Glomerular endothelial cell (primary cell): ENCODE measurements at places on chromosomes 2 and 18.

- peak; percentile 27 for DNase-seq
Observed at GRCh38 chr18:63969942-63970808, at the start of gene SERPINB8. Gene SERPINB8 (plus strand): TSS chr18:63970081. CDS start chr18:63978309, 8,228 bp downstream.

DNA sequence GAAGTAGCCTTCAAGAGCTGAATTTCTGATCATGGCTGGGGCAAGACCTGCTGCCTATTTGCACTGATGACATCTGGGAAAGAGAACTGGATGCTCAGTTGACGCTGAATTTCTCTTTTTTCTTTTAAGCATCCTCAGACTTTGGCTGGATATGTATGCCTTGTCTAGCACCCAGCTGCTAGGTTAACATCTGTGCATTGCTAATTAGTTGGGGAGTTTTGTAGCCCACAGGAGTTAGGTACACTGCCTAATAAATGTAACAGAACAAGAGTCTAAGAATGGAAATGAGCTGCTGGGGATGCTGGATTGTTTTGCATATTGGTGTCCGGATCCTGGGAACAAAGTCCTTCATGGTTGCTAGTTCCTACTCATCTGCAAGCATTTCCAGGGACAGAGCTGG, 40.9 kb upstream of the STPG4 start:
- no peak for DNase-seq

- no peak for DNase-seq
Observed at GRCh38 chr2:130341562-130342019, 1.1 kb upstream of the IMP4 start.

GRCh38 chr2:18430996-18431748, 129.3 kb downstream of the RDH14 start:
- DNase-seq, result no peak

DNA sequence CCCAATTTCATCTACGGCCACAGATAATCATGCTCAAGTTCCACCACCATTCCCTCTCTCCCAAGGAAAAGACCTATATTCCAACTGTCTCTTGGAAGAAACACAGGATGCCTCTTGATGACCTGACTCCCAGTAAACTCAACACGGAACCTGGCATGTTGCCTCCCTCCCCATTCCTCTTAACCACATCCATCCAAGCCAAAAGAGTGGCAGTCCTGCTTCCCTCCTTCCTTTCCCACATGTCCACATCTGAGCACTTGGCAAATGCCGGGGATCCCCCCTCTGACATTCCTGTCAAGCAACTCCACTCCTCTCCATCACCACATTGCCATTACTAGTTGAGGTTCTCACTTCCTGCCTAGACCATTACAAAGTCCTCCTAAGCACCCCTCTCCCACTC, 49.4 kb downstream of the PID1 start:
- DNase-seq, result no peak

GRCh38 chr18:25830787-25831186, 259.6 kb downstream of the SS18 start:
- no peak for DNase-seq

- DNase-seq, result no peak
Observed at GRCh38 chr2:191170773-191171172, 20.0 kb upstream of the STAT4 start.

- no peak for DNase-seq
Observed at GRCh38 chr2:95346738-95347671, 49.9 kb downstream of the KCNIP3 start.

GRCh38 chr2:239200646-239201530, 199.9 kb downstream of the HDAC4 start:
- no peak for DNase-seq

- no peak for DNase-seq
Observed at GRCh38 chr2:120476141-120476540, 130.2 kb downstream of the INHBB start.

DNA sequence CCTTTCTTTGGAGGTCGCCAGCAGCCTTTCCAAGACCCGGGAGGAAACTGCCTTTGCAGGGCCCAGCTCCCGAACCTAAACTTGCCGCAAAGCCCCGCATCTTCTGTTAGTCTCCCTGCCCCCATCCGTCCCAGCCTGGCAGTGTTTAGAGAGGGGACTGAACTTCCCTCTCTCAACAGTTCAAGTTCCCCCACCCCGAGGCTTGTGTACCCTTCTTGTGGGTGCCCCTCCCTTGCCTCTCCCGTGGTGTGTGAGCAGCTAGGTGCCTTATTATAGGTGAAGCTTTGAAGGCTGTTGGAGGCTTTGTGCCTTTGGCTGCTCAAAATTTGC, 1.4 kb downstream of the LBH start:
- no peak for DNase-seq

GRCh38 chr2:219672406-219672805, 45.0 kb downstream of the SLC4A3 start:
- DNase-seq, result no peak

- DNase-seq, result no peak
Observed at GRCh38 chr2:3952866-3953516, 249.6 kb downstream of the DCDC2C start.

DNA sequence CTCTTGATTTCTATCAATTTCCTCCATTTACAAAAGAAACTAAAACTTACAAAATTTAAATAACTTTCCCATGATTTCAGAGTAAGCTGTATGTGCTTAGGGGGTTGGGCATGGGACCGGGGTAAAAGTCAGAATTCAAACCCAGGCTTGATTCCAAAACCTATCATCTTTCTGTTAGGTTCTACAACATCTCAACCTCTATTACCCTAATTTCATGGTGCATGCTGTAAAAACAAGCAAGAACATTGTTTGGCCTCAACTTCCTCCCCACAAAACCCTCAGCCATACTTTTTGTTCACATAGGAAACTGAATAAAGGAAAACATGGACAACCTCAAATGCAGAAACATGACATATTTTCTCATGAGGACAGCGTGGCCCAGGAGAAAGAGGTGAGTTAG, 59.3 kb downstream of the RDH14 start:
- DNase-seq, result no peak

DNA sequence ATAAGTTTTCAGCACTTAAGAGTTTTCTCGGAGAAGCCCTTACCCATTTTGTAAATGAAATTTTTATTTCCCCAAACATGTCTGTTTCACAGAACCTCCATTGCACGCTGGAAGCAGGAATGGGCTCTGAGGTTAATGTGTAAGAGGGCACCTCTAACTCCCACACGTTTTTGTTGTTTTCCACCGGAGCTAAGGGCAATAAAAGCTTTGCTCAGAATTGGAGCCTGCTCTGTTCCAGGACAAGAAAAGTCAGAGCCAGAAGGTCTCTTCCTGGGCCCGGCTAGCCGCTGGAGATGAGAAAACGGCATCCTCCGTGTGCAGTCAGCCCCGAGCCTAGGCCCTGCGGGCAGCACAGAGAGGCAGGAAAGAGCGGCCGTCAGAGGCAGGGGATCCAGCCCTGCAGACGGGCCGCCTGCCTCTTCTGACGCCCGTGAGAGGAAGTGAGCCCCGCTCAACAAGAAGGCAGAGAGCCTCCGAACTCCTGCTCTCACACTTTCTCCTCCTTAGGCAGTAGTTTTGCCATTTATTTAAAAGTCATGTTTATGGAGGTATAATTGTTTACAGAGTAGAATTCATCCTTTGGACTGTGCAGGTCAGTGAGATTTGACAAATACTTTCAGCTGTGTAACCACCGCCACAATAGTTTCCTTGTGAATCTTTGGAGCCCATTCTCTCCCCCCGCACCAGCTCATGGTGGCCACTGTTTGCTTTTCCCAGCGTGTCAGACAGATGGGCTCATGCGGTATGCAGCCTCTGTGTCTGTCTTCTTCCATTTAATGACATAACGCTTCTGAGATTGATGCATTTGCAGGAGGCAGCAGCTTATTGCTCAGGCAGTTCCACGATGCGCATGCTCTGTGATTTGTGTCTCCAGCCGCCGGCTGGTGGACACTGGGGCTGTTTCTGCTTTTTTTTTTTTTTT, 117.3 kb downstream of the GALR1 start:
- no peak for DNase-seq

GRCh38 chr2:188199716-188200128, 92.0 kb upstream of the GULP1 start:
- peak; percentile 10 for DNase-seq

DNA sequence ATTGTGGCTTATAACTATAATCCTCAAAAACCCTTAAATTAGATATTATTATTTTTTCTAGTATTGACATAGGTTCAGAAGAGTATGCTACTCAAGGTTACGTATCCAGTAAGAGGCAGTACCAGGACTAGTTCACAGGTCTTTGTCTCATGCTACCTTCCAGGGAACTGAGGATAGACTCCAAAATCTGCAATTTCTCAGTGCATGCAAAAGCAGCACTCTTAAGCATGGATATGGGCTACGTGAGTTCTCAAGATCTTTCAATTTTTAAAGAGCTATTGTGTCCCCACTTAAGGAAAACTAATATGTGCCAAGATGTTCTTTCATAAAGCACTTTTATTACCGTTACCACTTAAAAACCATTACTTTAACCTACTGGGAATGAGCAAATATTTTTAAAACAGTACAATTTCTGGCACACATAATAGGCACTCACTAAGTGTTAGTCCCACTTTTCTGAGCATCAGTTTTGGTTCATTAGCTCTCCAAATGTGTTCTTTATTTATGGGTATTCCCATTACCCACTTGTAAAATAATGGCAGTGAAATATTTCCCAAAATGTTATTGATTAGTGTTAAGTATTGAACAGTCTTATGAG, 113.8 kb upstream of the TTN start:
- no peak for DNase-seq
